ENCODE measurements at places on chromosomes 4 and X.

GRCh38 chr4:72876946-72877345, 192.6 kb downstream of the COX18 start:
- DNase-seq: no peak

- peak; percentile 91 for DNase-seq
Observed at GRCh38 chrX:68681443-68681941, 34.0 kb downstream of the STARD8 start.

- DNase-seq: no peak
Observed at GRCh38 chrX:19543951-19544381, 28.7 kb upstream of the MAP3K15 start.

DNA sequence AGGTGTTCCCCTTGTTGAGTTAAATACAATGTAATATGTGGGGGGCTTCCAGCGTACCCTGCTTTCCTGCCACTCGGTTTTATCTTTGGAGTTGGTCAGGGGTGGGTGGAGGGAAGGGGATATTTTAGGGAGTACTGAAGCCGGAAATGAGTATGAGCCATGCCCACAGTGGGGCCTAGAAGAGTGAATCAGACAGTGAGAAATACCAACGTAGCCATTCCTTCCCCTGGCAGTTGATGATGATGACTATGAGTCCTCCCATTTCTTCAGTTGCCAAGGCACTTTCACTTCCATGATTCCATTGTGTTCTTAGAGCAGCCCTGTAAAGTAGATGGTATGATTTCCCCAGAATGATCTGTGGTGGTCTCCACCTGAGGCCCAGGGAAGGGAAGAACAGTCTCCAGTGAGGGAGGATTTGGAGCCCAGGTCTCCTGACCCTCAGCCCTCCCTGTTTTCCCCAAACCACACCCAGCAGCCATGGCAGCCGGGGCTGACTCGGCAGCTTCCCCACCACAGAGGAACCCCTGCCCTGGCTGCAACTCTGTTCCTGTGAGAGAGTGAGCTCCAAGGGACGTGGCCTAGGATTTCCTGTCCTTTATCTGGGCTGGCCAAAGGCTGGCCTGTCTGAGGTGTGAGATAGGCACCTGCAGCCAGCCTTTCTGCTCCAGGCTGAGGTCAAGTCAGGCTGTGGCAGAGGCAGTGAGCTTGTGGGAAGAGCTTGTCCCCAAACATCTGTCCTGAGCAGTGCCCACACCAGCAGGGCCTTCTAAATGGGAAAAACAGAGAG, 52.7 kb downstream of the STARD8 start:
- DNase-seq: peak; percentile 54

GRCh38 chrX:77952173-77952572, 17.3 kb downstream of the PGAM4 start:
- DNase-seq: no peak
